ENCODE measurements at places on chromosomes 13 and 19.
A peak's percentile ranks its signal among the peaks of the same experiment; 100 is the strongest.

GRCh38 chr19:18928018-18928805 is 8.7 kb downstream of the DDX49 start:
- DNase-seq: no peak

- DNase-seq: no peak
Observed at GRCh38 chr19:17754634-17755442, 3.6 kb downstream of the FCHO1 start.

GRCh38 chr19:10577951-10578350 is 9.2 kb downstream of the AP1M2 start:
- DNase-seq: no peak

DNA sequence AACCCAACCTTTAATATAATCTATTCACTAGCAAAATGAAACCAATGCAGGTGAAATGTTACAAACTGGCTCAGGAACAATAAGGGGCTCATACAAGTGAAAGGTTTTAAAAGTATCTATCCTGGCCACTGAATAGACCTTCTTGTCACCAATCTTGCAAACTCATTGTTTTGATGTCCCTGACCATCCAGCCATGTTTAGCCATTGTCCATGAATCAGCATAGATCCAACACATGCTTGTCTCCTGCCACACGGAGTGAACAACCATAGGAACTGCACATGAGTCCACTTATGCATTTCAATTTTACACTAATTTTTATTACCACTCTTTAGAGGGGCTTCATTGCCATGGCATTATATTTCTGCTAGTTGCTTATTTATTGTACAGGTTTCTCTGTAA is 331.4 kb downstream of the GPC5 start:
- DNase-seq: no peak

DNA sequence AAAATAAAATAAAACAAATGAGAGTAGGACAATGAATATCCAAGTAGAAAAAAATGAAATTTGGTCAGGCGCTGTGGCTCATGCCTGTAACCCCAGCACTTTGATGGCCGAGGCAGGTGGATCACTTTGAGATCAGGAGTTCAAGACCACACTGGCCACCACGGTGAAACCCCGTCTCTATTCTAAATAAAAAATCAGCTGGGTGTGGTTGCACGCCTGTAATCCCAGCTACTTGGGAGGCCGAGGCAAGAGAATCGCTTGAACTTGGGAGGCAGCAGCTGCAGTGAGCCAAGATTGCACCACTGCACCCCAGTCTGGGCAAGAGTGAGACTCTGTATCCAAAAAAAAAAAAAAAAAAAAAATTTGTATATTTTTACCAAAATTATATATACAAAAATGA is 18.2 kb upstream of the ZMYM5 start:
- no peak for DNase-seq

- DNase-seq: no peak
Observed at GRCh38 chr19:33374236-33374714, 766 bp downstream of the CEBPG start.

GRCh38 chr13:21949818-21950429 is 279.1 kb downstream of the FGF9 start:
- no peak for DNase-seq

- DNase-seq: no peak
Observed at GRCh38 chr13:60226507-60226906, 62.8 kb upstream of the DIAPH3 start.

GRCh38 chr19:29271911-29272310 is 59.0 kb upstream of the UQCRFS1 start:
- DNase-seq: no peak

GRCh38 chr13:100826441-100826840 is 151.8 kb upstream of the TMTC4 start:
- DNase-seq: no peak

DNA sequence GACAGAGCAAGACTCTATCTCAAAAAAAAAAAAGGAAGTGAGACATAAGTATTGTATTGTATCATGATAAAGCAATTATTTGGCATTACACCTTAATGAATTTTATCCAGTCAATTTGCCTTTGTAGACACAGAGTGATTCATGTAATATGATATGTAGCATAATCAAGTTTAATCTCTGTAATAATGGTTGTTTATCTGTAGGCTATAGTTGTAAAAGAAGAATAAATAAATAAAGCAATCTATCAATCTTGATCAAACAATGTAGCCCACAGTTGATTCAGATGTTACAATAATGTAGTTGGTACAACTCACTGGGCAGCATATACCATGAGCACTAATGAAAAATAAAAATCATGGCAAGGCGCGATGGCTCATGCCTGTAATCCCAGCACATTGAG is 28.5 kb upstream of the CEACAM20 start:
- no peak for DNase-seq

GRCh38 chr19:1998712-1999708 is 16.5 kb downstream of the BTBD2 start:
- no peak for DNase-seq

- DNase-seq: peak; percentile 30
Observed at GRCh38 chr19:54430306-54431254, 15.3 kb downstream of the TTYH1 start.

GRCh38 chr19:46076031-46076880 is 35.5 kb upstream of the IGFL4 start:
- DNase-seq: no peak

- DNase-seq: no peak
Observed at GRCh38 chr19:30113186-30113585, 171.1 kb downstream of the URI1 start.

Measured in activated naive CD4-positive, alpha-beta T cell (primary cell).